Uterus (tissue), 4 donors: ENCODE measurements at places on chromosomes 2 and 18.
A peak's percentile ranks its signal among the peaks of the same experiment; 100 is the strongest.

GRCh38 chr2:23009545-23010149 lies 375.3 kb upstream of the KLHL29 start:
- DNase-seq = peak; percentile 61

DNA sequence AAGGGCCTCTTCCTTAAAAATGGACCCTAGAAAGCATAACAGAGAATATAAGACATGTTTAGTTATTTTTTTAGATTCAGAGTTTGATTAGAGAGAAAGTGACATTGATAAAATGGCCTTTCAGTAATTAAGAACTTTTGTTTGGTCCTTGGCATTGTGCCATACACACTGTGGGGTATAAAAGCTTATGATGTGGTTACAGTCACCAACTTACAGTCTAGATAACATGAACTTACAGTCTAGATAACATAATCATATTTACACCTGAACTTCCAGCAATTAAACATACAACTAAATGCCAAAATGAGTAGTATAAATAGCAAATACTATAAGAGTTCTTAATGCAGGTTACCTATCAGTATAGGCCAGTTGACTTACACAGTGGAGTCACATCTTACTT lies 25.6 kb upstream of the EFEMP1 start:
- DNase-seq = no peak

- DNase-seq = no peak
These were observed 95.9 kb upstream of the SIX2 start for GRCh38 chr2:45105050-45105582.

- DNase-seq = no peak
These were observed 44.3 kb downstream of the RBM43 start for GRCh38 chr2:151217343-151217742.

- DNase-seq = no peak
These were observed 69.1 kb upstream of the TCF7L1 start for GRCh38 chr2:85063981-85064599.

- DNase-seq = no peak
These were observed 106.8 kb downstream of the RTP5 start for GRCh38 chr2:241976296-241976695.

DNA sequence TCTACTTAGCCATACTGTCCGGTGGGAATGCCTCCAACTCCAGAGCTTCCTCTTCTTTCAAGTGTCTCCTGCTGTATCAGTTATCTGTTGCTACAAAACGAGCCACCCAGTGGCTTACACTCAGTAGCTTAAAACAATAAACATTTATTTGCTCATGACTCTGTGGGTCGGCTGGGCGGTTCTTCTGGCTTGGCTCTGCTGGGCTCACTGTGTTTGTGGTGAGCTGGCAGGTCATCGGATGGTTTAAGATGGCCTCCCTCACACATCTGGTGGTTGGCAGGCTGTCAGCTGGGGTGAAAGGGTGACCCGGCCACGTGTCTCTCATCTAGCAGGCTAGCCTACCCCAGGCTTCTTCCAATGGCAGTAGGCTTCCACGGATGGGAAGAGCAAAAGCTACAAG lies 122.4 kb upstream of the SLC1A4 start:
- DNase-seq = peak; percentile 62

DNA sequence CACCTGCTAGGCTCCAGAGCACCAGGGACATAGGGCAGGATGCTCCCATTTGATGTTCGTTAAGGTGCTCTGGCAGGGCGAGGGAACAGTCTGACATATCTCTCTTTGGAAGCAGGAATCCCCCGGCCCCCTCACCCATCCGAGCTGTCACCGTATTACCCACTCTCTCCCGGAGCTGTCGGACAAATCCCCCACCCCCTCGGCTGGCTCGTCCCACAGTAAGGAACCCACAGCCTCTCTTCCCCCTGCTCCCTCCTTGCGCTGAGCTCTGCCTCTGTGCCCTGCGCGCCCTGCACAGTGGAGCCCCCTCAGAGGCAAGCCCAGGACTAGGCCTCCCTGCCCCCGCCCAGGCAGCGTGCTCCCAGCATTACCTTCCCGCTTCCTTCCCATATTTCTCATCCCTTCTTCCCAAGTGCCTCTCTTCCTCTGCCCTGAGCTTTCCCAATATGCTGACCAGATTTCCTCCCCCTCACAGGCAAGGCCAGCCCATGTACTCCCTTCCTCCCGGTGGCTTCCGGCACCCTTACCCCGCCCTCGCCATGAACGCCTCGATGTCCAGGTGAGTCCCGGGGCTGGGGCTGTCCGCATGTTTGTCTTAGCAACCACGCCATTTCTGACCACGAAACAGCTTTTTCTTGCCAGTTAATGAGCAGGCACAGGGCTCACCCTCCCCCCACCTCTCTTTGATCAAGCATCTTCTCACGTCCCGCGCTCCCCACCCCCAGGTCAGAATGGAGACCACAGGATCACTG lies 23.8 kb downstream of the TGOLN2 start:
- no peak for DNase-seq

GRCh38 chr18:58552057-58552461 lies 76.8 kb downstream of the ALPK2 start:
- no peak for DNase-seq

DNA sequence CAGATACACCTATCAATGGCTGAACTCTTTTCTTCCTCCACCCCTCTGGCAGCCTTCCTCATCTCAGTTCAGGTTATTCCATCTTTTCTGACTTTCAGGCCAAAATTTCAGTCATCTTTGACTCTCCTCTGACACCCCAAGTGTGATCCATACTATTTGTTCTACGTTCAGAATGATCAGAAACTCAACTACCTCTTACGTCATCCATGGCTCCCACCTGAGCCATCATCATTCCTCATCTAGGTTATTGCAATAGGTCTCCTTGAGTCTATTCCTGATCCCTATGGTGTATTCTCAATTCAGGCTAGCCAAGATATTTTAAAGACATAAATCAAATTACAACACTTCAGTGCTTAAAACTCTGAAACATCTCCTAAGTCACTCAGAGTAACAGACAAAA lies 589.7 kb downstream of the ERBB4 start:
- no peak for DNase-seq

DNA sequence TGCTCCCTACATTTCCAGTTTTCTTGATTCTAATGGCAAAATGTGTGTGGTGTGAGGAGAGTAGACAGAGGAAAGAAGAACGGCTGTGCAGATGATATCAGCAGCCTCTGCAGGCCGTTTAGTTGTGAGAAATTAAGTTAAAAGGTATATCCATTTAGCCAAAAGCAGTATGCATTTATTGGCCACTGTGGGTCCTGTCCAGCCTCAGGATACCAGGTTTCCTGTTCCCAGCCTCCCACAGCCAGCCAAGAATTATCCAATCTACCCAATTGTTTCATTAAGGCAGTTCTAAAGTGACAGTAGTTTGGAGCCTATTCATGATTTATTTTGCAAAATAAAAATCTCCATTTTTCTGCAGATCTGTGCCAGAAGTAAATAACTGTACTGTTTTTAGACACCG lies 107.5 kb downstream of the TMEM18 start:
- no peak for DNase-seq

- DNase-seq = no peak
These were observed 13.6 kb upstream of the IRS1 start for GRCh38 chr2:226813148-226813701.

- DNase-seq = no peak
These were observed 32.6 kb downstream of the MRPL33 start for GRCh38 chr2:27804146-27804545.

DNA sequence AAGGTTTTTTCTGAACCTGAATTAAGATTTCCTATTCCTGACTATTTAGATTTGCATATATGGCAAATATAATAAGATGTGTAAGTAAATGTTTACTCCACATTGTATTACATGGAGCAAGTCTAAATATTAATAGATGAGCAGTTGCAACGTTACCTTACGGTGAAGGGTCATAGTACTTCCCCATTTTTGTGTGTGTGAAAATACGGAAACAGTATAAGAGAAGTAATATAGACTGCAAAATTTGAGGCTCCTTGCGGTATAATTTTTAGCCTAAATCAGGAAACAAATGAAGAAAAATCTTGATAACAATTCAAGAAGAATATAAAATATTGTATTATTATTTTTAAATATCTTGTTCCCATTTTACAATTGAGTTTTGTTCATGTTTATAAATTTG lies 434.2 kb downstream of the GRB14 start:
- no peak for DNase-seq

DNA sequence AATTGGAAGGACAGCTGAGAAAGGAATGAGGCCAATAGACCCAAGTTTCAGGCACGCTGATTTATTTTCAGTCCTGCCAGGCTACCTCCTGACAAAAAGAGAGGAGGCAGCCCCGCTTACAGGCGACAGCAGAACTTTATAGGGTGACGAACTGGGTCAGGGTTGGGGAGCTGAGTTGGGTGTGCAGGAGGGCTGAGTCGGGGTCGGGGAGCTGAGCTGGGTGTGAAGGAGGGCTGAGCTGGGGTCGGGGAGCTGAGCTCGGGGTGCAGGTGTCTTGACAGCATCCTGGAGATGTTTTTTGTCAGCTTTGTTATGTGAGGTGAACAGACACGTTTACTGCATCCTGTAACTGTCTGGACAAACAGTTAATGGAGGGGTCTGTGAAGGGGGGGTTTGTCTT lies 342.2 kb downstream of the ADCYAP1 start:
- no peak for DNase-seq

GRCh38 chr2:127254386-127254981 lies 34.4 kb upstream of the CYP27C1 start:
- no peak for DNase-seq

- no peak for DNase-seq
These were observed 1093.9 kb downstream of the CBLN2 start for GRCh38 chr18:71450257-71450656.

GRCh38 chr18:41262688-41263087 lies 692.3 kb upstream of the PIK3C3 start:
- DNase-seq = no peak
